Kidney tubule cell (primary cell): ENCODE measurements at places on chromosomes 4 and X.

- no peak for DNase-seq
Measured at GRCh38 chr4:102881343-102881742, 12.6 kb downstream of the CISD2 start.

- DNase-seq: no peak
Measured at GRCh38 chrX:49799828-49800227, 29.3 kb upstream of the PAGE4 start.

- no peak for DNase-seq
Measured at GRCh38 chr4:102362922-102363432, 17.7 kb upstream of the SLC39A8 start.

DNA sequence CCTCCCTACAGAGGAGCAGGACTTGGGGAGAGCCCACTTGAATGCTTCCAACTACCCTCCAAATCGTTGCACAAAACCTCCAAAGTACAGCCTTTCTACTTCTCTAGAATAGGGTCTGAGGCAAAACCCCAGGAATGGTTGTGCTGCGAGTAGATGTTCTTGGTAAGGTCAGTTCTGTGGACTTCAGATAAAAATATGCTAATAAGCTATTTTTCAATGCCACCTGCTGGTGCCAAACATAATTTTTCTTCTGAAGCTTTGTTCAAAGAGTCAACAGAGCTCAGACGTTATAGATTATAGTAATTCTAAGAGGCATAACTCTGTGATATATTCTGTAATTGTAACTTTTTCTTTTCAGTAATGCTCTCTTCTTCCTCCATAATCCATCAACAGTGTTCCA, 425.7 kb downstream of the GPAT3 start:
- peak; percentile 57 for DNase-seq

GRCh38 chrX:153929576-153929975, 3.5 kb upstream of the ARHGAP4 start:
- no peak for DNase-seq

DNA sequence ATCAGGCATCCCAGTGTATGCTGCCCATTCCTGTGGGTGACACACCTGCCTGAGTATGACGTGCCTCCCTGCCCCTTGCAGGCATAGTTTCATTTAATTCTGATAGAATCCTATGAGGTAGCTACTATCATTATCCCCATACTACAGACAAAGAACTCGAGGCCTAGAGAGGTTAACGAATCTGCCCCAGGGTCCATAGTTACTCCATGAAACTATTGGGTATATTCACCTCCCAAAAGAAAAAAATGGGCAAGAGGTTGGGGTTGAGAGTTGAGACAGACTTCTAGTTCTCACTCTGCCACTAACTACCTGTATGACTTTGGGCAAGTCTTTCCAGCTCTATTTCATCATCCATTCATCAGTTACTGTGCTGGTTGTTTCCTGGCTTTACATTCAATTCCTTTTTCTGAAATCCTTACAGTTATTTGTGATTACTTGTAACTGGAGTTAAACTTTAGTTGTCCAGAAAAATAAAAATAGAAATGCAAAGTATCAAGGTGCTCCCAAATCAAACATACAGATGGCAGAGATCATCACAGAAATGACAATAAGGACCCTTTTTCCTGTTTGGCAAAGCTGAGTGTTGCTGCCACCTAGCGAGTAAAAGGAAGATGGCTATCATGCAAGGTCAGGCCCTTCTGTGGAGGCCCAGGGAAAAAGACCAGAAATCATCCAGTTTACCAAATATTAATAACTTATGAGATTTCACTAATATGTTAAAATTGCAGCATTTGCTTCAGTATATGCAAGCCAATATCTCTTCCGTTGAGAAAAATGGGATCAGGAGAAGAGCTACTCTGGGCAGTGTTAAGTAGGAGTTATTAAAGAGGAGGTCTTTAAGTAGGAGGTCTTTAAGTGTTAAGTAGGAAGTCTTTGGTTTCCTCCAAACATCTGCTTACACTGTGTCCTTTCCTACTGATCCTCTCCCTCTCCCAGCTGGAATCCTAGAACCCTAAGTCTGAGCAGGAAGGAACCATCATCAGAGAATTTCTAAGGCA, 17.1 kb upstream of the MAP7D3 start:
- peak; percentile 47 for DNase-seq

- DNase-seq: no peak
Measured at GRCh38 chrX:39654952-39655351, 442.8 kb downstream of the BCOR start.

DNA sequence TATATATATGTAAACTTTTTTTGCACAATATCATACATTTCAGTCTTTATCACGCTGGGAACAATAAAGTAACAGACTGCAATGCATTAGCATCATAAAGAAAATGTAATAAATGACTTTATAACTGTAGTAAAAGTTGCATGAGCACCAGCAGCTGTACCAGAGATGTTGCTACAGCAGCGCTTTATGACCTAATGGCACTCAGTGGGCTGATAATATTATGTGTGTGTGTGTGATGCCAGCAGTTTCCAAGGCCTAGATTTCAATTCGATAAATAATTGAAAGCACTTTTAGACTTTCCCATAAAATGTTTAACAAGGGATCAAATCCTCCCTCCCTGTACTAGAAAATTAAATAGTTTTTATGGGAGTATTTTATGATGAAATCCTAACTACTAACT, 367.6 kb upstream of the AGA start:
- DNase-seq: no peak

GRCh38 chr4:125432078-125432477, 117.3 kb downstream of the FAT4 start:
- DNase-seq: no peak

GRCh38 chr4:112185334-112185733, 40.1 kb downstream of the FAM241A start:
- no peak for DNase-seq

DNA sequence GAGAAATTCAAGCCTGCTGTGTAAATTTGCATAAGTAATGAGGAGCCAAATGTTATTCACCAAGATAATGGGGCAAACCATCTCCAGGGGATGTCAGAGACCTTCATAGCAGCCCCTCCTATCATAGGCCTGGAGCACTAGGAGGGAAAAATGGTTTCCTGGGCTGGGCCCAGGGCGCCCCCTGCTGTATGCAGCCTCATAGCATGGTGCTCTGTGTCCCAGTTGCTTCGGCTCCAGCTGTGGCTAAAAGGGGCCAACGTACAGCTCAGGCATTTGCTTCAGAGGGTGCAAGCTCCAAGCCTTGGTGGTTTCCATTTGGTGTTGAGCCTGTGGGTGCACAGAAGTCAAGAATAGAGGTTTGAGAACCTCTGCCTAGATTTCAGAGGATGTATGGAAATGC, 859.3 kb downstream of the RPA4 start:
- DNase-seq: no peak

- DNase-seq: no peak
Measured at GRCh38 chr4:66606908-66607307, 936.6 kb upstream of the EPHA5 start.

GRCh38 chrX:110987292-110987691, 108.7 kb upstream of the PAK3 start:
- no peak for DNase-seq

DNA sequence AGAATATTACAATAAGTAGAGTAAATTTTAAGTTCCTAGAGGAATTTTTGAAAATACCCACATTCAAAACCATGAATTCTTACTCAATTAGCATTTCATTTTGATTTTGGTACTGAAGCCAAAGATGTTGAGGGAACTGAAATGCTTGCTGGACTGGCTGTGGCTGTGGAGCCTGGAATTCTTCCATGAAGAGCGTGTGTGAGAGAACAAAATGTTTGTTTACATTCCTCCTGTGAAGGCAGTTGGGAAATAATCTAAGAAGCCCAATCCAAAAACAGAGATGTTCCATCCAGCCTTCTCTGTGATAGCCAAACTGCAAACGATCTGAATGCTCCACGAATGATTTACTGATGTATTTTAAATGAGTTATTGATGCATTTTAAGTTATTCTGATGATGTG, 3.8 kb upstream of the ADH1B start:
- DNase-seq: no peak

GRCh38 chr4:83771113-83771705, 235.3 kb downstream of the GPAT3 start:
- peak; percentile 79 for DNase-seq

DNA sequence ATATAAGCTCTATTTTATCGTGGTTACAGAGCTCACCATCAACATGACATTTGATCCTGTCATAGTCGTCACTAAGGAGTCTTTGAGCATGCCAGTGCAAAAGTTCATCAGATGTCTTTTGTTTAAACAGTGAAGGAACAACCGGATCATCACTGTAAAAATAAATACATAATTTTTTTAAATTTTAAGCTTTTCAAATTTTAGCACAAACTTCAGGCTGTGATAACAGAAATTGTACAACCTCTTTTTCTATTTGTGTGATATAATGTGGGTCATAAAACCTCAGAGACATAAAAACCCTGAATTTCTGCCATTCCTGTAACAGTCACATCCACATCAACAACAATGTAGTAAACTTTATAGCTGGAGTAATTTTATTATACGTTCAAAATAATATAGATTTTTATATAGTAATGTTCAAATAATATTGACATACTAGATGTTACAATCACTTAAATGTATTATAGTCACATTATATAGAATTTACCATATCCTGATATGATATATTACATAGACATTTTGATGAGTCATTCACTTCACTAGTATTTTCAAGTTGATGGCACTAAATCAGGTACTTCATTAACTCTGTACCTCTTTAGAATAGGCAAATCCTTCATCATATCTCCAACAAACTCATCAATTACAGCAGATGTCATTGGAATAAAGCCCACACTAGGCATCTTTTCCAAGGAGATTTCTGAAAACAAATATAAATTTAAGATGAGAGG, 47.7 kb downstream of the DDX60L start:
- DNase-seq: no peak

DNA sequence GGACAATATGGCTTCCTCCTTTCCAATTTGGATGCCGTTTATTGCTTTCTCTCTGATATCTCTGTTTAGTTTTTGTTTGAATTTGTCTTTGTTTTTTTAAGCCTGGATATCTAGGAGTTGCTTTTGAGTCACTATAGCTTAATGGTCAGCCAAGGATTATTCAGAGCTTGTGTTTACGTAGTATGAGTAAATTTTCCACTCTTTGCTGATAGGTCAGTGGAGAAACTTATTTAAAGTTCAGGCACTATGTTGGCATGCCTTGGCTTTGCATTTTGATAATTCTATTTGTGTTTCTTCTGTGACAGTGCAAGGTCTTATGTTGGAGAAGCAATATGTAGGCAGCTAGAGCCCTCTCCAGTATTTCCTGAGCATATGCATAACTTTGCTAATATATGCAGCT, 315.2 kb downstream of the GRID2 start:
- no peak for DNase-seq

DNA sequence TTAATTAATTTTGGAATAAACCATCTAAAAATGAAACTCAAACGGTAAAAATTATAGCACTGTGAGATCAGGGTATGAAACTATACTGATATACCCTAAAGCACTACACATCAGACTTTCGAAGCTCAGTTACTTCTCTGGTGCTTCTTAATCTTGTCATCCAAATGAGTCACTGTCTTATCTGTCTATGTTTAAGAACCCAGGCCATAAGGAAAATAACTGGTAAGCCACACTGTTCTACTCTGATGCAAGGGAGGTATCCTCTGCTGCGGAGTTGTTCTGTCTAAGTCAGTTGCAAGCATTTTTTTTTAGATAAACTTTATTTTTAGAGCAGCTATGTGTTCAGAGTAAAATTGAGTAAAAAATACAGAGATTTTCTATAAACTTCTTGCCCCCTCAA, 830.8 kb upstream of the POU3F4 start:
- DNase-seq: no peak

DNA sequence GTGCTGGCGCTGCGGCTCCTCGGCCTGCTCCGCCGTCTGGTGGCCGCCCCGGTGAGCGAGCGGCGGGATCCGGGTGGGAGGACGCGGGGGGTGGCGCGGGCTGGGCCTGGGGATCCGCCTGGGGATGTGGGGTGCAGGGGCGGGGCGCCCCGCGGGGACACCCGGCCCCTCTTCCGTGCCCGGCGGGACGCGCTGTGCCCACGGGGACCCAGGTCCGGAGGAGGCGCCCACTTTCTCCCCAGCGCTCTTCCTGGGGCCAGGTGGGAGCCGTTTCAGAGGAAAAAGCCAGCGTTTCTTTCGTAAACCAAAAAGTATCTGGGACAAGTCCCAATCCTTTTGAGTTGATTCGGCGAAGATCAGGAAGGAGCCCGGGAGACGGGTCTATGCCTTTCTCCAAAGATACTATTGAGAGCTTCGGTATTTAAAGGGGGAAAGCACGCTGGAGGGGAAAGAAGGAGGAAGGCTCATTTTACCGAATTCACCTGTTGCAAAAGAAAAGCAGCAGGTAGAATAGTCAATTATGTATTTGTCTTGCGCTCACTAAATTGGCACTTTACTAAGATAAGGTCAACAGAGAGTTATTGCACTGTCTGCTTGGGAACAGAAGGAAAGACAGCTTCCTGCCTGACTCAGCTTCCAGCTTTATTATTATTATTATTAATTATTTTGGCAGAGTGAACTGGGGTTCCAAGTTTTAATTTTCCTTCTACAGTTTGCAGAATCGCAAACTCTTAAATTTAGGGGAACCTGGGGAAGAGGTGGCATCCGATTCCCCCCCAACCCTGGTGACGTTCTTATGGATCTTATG, 81.5 kb upstream of the CD99 start:
- peak; percentile 30 for DNase-seq
